ENCODE measurements at places on chromosomes 1 and 21.

- DNase-seq, result no peak
Measured at GRCh38 chr21:41098481-41099042, 69.4 kb upstream of the BACE2 start.

DNA sequence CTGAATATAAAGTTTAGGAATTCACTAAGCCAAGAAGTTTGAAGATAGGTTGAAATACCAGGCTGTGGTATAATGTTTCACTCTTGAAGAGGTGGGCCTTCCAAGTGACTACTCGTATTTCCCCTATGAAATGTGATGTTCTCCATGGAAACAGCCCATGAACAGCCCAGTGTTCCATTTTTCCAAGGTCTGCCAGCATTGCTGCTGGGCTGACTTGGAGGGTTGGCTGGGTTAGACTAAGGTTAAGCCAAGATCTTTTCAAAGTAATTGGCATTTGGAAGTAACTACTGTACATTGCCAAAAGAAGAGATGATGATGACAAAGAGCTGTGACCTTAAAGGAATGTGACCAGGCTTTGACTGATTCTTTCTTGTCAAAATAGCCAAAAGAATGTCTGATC lies 73.8 kb downstream of the RPE65 start:
- peak; percentile 6 for DNase-seq

- no peak for DNase-seq
Measured at GRCh38 chr1:41110286-41110685, 88.8 kb upstream of the SLFNL1 start.

DNA sequence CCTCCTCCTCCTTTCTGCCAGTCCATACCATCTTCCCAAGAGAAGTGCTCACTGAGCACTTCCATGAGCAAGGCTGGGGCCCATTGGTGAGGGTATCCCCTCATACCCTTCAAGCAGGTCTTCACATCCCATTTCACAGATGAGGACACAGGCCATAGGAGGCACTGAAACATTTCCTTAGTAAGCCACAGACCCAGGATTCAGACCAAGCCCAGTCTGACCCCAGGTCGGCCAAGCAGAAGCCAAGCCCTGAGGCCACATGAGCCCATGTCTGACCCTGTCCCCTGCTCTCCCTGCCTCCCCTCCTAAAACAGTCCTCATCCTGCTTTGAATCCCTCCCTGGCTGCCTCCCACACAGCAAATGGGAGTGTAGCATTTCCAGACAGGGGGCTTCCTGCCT lies 146.2 kb downstream of the ZSCAN20 start:
- DNase-seq, result no peak

DNA sequence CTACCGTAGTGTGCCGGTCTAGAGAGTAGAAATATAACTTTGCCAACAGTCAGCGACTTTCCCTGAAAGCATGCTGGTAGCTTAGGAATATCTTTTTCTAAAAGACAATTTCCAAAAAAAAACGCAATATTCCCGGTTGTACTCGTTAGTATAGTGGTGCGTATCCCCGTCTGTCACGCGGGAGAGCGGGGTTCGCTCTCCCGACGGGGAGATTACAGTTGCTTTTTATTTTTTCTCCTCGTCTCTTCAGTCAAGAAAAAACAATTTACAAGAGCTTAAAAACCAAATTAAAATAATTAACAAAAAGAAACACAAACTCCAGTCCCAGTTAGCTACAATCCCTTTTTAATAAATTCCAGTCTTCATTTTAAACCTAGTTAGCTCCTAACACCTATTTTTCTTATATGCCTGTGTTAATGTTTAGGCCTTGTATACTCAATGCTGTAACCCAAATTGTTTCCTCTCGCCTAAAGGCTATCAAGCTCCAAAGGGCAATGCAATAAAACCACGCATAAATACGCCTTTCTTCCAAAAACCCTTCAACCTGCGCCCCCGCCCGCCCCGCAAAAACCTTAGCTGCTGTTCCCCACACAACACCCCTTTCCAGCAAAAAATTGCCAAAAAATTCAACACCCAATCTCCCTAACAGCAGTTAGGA lies 7.8 kb downstream of the HSPA6 start:
- DNase-seq, result peak; percentile 22

GRCh38 chr1:164640686-164641352 lies 81.8 kb downstream of the PBX1 start:
- no peak for DNase-seq

DNA sequence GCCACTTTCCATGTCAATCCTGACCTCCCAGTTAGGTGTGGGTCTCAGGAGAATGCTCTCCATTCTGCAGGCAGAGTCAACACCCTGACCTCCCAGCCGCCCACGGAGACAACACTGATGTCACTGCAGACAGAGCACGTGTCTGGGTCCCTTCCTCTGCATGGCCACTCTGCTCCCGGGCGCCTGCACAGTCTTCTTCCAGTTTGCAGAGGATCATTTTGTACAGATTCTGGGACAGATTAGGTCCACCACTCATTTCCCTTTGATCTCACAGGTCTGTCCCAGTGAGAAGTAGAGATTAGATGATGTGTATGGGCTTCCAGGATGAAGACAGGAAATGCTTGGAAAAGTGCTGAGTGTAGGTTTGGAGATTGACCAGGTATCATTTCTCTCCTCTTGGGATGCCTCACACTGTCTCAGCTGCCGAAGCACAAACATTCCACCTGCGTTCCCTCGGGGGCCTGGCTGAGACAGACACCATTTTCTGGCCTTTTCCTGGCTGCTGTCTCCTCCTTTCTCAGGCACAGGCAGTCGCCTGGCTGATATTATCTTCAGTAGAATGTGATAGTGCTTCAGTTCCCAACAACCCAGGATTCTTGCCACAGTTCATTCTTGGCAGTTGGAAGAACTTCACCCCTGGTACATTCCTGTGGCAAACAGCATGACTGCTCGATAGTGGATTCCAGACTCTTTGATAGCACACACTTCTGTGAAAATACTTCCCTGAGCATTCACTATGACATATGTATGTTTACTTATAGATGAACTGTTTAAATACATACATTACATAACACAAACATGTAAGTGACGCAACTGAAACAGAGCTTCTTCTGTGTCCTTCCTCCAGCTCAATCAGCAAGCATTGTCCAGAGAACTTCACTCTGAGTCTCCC lies 7.9 kb downstream of the MYBPHL start:
- peak; percentile 89 for DNase-seq

DNA sequence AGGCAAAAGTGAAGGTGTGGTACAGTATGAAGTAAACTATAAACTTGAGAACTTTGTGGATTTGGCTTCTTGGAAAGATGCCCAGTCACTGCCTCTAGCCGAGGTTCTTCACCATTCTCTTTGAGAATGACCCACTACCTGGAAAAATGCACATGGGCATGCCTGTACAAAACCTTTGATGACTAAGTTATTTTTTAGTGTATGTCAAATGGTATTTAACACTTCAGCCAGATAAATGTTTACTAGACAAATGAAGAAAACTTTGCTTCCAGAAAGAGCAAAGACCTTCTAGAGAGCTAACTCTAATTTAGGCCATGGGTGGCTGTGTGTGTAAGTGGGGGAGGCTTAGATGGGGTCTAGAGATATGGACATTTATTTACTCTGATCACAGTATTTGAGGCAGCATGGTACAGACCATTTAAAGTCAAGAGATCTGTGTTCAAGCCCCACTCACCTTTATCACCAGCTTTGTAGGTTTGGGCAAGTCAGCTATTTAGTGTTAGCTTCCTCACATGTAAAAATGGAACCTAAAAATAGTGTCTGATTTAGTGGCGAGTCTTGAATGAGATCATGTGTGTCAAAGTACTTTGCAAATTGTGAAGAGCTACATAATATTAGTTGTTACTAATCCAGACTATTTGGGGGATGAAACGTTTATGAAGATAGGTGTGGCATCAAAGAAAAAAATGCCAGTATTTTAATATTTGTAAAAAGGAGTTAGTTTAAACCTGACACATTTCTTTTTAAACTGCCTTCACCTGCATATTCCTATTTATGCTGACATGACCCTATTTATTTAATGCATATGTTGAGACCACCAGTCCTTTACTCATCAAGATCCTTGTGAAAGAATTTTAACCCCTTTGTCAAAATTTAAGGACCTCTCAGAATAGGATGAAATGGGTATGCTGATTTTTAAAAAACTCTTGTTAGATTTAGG lies 20.2 kb downstream of the NFYC start:
- DNase-seq, result peak; percentile 20

DNA sequence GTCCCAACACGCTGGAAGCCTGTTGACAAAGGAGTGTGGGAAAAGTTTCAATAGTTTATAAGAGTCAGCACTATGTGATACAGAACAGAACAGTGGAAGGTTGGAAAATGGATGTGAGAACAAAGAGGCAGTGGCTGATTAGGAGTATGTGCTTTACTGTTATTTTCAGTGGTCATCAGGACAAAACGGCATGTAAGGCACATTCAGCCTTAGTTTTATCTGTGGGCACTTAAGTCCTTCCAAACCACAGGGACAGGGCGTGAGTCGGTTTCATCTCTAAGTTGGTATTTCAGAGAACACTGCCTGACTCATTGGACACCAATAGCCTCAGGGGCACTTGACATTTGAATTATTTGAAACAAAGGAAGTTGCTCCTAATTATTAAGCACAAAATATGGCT lies 306.9 kb downstream of the ASTN1 start:
- DNase-seq, result no peak

DNA sequence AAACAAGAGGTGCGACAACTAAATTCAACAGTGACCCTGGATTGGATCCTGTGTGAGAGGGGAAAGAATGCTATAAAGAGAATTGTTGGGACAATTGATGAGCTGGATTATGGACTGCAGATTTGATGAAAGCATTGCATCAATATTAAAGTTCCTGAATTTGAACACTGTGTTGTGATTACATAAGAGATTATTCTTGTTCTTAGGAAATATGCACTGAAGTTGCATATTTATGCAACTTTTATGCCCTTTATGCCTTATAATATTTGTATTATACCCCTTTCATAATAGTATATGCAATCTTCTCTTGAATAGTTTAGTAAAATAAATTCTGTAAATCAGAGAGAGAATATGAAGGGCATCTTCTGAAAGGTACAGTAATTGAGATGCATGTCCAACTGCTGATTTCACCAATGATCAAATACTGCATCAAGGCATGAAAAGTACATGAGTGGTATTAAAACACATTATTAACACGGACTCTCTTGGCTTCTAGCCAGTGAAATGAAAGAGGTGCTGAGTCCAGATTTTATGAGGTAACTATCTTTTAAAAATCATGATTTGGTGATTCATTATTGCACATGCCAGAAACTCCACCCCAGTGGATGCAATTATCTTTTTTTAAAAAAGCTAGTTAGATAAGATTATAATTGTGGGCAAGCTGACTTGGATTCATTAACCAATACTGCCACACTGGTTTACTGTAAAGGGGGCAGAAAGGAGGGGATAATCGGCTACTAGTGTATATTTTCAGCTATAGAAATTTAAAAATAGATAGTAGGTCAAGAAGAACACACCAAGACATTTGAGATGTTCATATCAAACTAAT lies 19.9 kb upstream of the LPAR3 start:
- no peak for DNase-seq

DNA sequence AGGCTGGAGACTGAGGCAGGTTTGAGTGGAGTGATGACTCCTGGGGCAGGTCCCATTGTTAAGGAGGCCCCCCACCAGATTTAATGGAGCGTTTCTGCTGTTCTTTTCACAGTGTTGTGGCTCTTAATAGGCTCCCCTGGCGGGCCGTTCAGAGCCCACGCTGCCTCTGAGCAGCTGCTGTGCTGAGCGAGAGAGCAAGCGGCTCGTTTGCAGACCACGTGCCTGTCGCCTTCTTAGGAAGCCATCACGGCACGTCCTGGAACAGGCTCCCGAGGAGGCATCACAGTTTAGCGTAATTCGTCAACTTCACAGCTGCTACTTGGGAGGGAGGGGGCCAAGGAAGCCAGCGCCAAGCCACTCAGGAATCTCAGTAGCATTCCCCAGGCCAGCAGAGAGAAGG lies 70.5 kb upstream of the CTTNBP2NL start:
- no peak for DNase-seq

GRCh38 chr1:223811634-223812101 lies 34.1 kb downstream of the TP53BP2 start:
- DNase-seq, result peak; percentile 54

DNA sequence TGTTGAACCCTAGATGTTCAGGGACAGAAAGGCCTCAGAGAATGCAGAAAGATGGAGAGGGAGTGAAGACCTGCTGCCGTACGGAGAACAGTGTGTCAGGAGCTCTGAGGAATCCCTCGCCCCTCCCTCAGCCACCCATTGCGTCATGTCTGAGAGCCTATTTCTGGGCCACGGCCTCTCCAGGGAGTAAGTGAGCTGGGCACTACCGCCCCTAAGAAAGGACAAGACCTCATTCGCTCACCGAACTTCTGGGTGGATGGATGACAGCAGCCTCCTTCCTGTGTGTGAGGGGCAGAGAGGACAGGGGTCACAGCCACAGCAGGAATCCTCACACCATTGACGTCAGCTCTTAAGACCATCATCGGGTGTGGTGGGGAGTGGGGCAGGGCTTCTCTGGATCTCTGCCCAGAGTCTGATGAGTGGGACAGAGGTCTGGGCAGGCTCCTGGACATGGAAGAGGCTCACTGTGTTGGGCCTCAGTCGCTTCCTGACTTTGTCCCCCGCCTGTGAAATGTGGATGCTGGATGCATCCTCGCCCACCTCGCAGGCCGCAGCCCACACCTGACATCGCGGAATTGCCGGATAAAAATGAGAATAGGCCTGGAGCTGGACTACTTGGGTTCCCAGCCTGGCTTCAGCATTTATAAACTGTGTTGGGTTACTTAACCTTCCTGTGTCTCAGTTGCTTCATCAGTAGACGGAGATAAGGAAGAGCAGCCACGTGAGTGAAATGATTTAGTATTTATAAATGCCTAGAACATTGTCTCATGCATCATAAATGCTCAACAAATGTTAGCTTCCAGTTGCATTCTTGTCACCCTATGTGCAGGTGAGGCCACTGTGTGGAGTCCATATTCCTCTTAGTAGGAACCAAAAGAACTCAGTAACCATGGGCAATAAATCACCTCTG lies 238.6 kb downstream of the TRABD2B start:
- no peak for DNase-seq

GRCh38 chr1:112708002-112708448 lies 1.1 kb upstream of the RHOC start:
- no peak for DNase-seq

DNA sequence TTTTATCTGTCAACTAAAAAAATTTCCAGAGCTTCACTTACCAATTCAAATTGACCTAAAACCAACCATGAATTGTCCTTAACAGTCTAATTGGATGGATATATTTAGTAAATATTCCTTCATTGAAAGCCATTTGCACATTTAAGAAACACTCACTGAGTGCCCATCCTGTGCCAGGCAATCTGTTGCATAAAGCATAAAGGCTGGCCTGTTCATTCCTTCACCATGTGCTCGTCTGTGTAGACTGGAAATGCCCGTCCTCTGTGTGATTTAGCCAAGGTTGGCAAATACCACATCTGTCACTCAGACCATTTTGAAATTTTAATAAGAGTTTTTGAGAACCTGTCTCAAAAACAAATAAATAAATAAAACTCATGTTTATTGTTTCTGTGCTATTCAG lies 57.1 kb downstream of the ZNF684 start:
- DNase-seq, result no peak

- no peak for DNase-seq
Measured at GRCh38 chr1:225875044-225875815, 7.0 kb downstream of the TMEM63A start.

GRCh38 chr1:203592156-203592555 lies 34.5 kb upstream of the ATP2B4 start:
- no peak for DNase-seq
